ENCODE measurements at places on chromosomes 5 and 9.

- DNase-seq = no peak
Measured at GRCh38 chr5:30574761-30575160, 618.7 kb upstream of the CDH6 start.

GRCh38 chr5:89606939-89607534 lies 724.1 kb upstream of the MEF2C start:
- DNase-seq = no peak

DNA sequence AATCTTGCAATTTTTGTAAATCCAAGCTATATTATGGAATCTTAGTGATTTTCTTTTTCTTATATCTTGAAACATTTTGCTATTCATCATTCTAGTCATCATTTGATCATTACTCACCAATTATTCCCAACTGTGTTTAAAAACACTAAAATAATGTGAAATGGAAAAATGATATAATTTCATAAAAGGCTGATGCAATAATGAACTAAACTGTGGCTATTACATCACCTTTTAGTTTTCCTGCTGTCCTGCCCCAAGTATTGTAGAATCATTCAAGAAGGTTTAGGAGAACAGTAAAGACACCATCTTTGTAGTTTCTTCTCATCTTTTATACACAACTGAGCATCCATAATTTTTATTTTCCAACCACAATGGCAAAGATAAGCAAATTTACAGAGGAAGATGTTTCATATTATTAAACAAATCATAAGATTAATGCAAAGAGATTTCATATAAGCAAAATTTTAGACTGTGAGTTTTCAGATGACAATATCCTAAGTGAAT lies 431.0 kb upstream of the SLC30A5 start:
- DNase-seq = no peak

GRCh38 chr9:34484678-34485077 lies 26.1 kb downstream of the DNAI1 start:
- no peak for DNase-seq

All from GOT3 (cell line).